Kasumi-1 (cell line): ENCODE measurements at places on chromosomes 6 and 20.

DNA sequence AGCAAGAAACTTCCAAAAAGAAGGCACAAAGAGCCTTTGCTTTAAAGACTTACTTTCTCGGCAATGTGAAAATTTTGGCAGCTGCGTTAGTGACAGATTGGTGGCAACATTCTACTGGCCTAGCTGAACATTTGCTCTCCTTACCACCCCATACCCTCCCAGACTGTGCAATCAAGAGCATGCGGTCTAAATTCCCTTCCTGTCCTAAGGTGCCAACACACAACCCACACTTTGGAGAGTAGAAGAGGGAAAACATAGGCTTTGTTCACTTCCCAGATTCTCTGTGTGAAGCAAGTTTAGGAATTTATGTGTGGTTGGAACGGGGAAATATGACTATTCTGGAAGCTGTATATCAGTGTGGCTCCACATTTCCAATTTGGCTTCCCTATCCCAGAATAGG, 29.8 kb upstream of the NEDD9 start:
- DNase-seq: no peak

GRCh38 chr20:4925842-4926530, 75.3 kb downstream of the SLC23A2 start:
- DNase-seq: no peak

GRCh38 chr6:122028933-122029522, 370.4 kb upstream of the HSF2 start:
- no peak for DNase-seq

GRCh38 chr20:22974354-22974753, 60.8 kb upstream of the SSTR4 start:
- DNase-seq: peak; percentile 44

DNA sequence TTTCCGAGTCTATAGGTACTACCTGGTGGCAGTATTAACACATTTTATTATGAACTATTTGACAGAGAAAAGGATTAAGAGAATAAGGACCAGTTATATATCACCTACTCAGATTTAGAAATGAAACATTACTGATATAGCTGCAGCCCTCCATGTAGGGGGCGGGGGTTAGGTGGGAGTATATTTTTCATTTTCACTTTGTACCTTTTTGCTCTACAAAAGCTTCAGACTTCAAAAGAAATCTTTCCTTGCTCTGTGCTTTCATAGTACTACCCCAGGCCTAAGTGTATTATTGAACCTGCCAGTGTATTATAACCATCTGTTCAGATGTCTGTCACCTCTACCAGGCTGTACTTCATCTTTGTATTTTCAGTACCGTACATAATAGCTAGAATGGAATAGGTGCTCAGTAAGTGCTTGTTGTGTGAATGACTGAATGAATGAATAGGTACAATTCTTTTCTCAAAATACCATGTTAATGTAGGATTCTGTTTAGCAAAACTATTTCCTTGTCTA, 43.0 kb downstream of the CDKAL1 start:
- DNase-seq: no peak

GRCh38 chr20:61934716-61935530, 130.8 kb downstream of the TAF4 start:
- DNase-seq: no peak

DNA sequence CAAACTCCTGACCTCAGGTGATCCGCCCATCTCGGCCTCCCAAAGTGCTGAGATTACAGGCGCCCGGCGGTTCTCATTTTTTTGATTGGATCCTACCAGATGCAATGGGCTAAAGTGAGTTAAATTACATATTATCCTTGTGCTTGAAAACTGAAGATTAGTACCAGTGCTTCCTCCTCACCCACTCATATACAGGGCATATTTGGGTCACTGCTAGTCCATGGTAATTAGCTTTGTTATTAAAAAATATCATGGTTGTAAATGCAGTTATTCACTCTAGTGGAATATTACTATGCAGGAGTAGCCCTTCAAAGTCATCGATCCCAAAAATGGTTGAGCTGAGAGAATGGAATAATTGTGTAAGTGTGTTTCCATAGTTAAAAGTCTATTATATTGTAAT, 26.5 kb downstream of the ZNF292 start:
- no peak for DNase-seq

DNA sequence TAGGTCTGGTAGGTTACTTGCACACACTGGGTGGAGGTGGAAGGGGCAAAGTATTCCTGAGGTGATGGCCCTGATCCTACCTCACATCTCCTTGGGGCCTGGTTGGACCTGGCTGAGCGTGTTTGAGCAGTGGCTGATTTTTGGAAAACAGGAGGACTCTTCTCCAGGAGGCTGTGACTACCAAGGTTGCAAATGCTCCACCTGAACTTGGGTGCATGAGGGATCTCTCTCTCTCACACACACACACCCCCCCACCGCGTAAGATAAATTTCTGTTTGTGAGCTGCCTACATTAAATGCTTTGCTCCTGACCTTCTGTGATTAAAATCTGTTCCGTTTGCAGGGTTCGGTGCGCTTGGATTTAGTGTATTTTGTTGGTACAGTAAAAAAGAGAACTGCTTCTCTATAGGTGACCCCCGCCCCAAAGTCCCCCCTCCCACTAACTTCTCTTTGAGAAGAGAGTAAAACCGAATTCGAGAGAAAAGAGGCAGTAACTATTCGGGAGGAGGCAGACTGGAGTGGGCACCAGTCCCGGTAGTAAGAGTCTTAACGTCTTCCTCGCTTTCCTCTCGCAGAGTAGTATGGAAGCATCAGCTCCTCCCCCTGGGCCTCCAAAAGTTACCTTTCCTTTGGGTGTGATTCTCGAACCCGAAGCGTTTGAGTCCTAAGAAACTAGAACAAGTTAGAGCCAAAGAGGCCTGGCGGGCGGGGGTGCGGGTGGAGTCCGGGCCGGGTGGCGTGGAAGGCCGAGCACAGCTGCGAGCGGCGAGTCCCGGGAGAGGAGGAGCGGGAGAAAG, 585 bp upstream of the DSE start:
- no peak for DNase-seq

DNA sequence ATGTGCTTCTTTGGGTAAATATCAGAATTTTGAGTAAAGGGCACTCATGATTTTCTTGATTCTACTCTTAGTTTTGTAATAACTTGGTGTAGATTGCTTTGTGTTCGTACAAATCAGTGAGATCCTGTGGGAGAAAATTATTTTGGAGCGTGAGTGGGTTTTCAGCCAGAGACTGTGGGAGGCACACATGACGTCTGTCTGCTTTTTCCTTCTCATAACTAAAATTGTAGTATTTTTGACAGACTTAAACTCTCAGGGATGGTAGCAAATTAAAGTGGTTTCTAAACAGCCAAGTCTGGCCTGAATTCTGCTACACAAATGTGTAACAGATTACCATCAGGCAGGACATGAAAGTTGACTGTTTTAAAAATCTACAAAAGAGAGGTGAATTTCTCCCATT, 222.6 kb downstream of the OTOR start:
- no peak for DNase-seq

DNA sequence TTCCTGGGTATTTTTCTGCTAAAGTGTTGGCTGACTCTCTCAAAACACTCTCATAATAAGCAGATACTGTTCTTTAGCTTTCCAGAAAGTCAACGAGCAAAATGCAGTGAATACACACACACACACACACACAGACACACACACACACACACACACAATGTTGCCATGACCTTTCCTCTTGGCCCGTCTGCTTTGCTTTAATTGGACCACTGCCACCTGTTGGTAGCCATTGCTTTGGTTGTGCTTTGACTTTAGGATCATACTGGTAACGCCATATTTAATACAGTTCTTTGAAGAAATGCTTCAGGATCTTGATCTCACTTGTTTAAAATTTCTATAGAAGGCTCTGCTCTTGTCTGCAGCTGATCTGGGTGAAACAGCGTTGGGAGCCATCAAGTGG, 4.4 kb downstream of the FIG4 start:
- DNase-seq: no peak

DNA sequence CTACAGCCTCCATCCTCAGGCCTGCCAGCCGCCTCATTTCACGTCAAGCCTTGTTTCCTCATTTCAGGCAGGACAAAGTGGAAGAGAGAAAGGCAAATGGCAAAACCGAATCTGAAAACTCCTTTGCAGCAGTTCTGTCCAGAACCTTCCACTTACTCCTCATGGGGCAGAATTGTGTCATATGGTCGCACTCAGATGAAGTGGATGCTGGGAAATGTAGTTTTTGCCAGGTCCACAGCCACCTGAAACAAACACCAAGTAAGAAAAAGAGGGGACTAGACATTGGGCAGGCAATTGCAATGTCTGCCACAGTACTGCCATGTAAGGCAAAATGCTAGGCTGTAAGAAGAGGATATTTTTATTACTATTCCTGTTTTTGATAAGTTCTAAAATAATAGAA, 44.9 kb downstream of the ISM1 start:
- no peak for DNase-seq

DNA sequence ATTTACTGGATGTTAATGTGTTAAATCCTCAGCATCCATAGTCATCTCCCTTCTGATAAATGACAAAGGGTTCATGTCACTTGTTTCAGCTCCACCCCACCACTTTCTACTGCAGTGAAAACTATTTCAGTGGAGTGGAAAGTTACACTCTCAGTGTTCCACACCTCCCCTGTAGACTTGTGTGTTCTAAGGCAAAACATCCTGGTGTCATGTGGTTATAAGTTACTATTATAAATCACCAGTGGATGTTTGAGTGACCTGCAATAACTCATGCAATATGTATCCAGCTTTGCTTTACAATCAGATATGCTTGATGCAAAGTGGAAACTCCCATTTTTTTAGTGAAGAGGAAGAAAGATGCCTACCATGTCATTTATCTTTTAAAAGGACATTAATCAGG, 82.1 kb upstream of the LTV1 start:
- no peak for DNase-seq

GRCh38 chr6:149196091-149196490, 121.4 kb upstream of the TAB2 start:
- no peak for DNase-seq

GRCh38 chr6:52571099-52571755, 5.6 kb downstream of the TRAM2 start:
- DNase-seq: no peak

GRCh38 chr20:58605292-58606065, 45.6 kb upstream of the STX16 start:
- no peak for DNase-seq

DNA sequence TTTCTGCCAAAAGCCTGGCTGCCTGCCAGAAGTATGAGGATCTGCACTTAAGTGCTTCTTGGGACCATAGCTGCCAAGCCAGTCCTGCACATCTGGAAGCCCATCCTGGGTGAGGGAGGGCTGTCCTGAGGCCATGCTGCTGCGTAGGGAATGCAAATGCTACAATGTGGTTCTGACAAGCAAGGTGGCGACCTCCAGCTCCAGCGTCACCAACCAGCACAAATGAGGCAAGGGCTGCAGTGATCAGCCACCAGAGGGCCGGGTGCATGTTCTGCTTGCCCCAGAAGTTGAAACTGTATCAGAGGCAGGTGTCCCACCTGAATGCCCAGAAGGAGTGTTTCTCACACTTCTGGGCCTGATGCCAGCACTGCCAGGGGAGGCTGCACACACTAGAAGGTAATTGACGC, 99.1 kb upstream of the KCNQ5 start:
- DNase-seq: peak; percentile 21

DNA sequence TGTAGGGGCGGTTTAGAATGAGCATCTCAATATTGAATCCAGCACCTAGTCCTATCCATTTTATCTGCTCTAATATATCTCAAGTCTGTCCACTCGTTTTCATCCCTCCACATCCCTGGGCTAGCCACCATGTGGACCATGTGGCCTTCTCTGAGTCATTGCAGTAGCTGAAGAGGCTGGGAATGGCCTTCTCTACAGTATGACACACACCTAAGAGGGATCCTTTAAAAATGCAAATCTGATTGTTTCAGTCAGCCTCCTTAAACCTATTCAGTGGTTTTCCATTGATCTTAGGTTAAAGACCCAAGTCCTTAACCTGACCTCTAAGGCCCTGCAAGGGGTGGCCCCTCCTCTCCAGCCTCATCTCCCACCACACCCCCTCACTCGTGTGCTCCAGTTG, 9.4 kb downstream of the RING1 start:
- no peak for DNase-seq

DNA sequence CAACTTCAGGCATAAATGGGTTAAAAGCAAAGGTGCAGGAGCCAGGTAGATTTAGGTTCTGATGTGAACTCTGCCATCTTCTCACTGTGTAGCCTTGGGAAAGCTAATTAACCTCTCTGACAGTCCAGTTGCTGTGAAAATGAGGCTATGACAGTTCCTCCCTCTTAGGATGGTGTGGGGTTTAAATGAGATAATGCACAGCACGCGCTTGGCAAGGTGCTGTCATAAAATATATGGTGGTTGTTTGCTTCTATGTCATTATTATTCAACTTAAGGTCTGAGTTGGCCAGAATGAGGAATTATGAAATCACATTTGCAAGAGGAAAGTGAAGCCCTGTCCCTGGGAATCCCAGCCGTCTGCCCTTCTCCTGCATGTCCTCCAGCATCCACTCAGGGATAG, 15.5 kb upstream of the BCAS1 start:
- no peak for DNase-seq

GRCh38 chr6:89482126-89482525, 49.2 kb downstream of the ANKRD6 start:
- no peak for DNase-seq

DNA sequence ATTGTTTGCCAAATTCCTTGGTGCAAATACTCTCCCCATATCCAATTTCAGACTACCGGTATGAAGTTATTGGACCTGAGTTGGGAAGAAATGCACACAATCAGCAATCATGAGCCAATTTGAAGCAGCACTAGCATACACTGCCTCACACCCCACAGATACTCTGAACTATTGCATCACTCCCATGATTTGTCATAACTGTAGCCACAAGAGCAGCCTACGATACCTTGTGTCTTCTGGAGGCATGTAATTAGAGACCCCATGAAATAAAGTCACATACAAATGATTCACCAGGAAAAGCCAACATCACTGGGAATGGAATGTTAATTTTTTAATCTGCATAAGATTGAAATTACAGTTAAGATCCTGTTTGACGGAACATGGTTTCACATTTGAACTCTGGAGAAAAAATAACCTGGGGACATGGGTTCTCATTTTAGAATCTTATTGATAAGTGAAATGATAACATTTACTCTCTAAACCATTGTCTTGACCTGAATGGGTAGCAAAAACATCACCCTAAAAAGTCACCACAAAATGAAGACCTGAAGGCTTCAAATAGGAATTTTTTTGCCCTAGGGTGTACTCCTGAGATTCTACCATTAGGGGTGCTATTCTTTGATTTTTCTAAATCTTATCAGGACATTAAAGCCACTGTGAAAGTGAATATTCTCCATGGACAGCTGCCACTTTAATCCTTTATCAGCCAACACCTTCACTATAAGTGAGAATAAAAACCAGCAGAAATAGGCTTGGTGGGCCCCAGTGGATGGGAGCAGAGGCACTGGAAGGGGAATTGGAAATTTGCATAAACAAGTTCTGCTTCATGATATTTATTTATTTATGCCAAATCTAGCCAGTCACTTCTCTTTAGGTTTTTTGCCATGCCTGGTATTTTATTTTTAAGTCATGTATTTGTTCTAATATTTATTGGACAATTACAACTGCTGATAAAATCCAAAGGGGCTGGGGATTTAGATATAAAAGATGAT, 34.5 kb upstream of the HBS1L start:
- peak; percentile 62 for DNase-seq

- DNase-seq: no peak
Observed at GRCh38 chr6:24441599-24441904, 38.8 kb downstream of the MRS2 start.

- no peak for DNase-seq
Observed at GRCh38 chr6:43714311-43715055, 26.9 kb upstream of the MRPS18A start.
